ENCODE measurements at places on chromosomes 5 and 9.
A peak's percentile ranks its signal among the peaks of the same experiment; 100 is the strongest.

- peak; percentile 53 for DNase-seq
These were observed 12.8 kb upstream of the SLC25A51 start for GRCh38 chr9:37916471-37917312.

GRCh38 chr9:80932181-80932580, 757.2 kb downstream of the TLE1 start:
- no peak for DNase-seq

DNA sequence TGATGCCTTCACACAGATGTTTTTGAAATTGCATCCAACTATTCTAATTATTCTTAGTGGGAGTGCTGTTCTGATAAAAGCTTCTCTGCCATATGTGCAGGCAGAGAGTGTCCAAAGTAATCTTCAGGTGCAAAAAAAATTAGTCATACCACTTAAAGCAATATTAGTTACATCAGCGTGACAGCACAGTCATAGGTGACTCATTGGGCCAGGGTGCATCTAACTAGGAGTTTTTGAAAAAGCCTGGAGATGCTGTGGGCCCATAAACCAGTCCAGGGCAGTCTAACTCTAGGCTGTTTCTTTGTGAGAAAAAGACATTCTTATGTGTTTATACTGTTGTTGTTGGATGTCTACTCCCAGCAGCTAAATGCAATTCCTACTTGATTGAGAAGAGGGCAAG, 33.0 kb upstream of the C6 start:
- no peak for DNase-seq

GRCh38 chr5:69451941-69452647, 37.2 kb downstream of the MARVELD2 start:
- DNase-seq, result no peak

- DNase-seq, result no peak
These were observed 15.3 kb upstream of the KIF12 start for GRCh38 chr9:114114364-114114763.

DNA sequence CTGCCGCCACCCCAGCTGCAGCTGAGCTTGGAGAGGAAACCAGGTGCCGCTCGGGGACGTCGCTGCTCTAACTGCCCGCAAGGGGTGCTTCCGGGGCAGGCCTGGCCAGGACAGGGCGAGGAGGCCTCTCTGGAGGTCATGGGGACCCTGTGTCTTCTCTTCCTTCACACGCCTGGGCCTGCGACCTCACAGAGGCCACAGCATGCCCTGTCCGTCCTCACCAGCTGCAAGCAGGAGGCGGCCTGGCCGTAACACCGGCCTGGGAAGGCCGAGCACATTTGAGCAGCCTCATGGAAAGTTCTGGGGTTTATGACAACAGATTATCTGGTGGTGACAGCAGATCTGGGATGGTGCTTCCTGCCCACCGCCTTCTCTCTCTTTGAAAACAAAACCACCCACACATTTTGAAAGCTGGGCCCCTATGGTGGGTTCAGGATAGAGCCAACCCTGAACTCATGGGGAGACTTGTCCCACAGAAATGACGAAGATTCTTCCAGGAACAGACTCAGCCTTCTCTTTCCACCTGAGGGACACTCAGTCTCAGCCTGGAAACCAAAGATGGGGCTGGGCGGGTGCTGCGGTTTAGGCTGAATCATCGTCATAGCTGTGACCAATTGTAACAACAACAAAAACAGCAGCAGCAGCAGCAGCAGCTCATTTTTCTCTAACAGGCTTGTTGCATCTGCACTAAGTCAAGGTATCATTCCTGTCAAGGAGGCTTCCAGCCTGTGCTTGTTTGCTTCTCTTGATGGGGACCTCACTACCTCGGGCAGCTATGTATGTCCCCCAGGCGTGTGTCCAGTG, 99.6 kb upstream of the RAPGEF1 start:
- DNase-seq, result no peak

GRCh38 chr5:172877466-172878260, 43.6 kb downstream of the ERGIC1 start:
- no peak for DNase-seq

- no peak for DNase-seq
These were observed 179.8 kb downstream of the ROR2 start for GRCh38 chr9:91770229-91770628.

DNA sequence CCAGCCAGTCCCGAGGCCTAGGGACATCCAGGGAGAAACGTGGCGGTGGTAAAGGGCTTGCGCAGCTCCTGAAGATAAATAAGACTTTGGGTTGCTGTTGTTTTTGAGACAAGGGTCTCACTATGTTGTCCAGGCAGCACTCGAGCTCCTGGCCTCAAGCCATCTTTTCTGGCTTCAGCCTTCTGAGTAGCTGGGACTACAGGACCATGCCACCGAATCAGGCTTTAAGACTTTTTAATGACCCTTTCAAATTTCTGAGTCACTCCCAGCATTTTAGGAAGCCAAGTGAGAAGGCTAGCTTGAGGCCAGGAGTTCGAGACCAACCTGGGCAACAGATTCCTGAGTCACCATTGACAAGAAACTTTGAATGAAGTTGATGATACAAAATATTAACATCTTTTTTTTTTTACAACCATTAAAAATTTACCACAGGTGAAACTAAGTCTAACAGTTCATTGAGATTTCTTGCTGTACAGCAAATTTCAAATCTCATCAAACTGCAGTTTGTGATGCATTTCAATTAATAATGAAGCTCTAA, 817 bp upstream of the GNE start:
- no peak for DNase-seq

DNA sequence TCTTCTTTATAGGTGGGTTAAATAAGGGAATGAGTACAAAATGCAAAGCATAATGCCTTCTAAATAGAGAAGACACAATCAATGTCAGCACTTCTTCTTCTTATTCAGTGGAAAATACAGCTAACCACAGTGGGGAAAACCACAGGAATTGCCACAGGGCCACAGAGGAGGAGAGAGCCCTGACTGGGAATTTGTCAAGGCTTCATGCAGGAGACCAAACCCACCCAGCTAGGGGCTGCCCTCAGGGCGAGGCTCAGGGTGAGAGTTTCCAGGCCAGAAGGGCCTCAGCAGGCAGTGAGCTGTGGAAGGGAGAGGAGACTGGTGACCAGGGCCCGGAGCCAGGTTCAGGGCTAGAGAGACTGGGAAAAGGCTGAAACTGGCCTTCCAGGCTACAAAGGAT, 279.1 kb downstream of the MSX2 start:
- DNase-seq, result no peak

GRCh38 chr5:14107536-14107935, 35.6 kb upstream of the TRIO start:
- DNase-seq, result no peak

GRCh38 chr5:148446611-148447010, 62.9 kb downstream of the FBXO38 start:
- DNase-seq, result no peak

- DNase-seq, result no peak
These were observed 5.2 kb downstream of the FAT2 start for GRCh38 chr5:151585970-151586369.

- DNase-seq, result no peak
These were observed 840.4 kb upstream of the WWC1 start for GRCh38 chr5:167451076-167451475.

DNA sequence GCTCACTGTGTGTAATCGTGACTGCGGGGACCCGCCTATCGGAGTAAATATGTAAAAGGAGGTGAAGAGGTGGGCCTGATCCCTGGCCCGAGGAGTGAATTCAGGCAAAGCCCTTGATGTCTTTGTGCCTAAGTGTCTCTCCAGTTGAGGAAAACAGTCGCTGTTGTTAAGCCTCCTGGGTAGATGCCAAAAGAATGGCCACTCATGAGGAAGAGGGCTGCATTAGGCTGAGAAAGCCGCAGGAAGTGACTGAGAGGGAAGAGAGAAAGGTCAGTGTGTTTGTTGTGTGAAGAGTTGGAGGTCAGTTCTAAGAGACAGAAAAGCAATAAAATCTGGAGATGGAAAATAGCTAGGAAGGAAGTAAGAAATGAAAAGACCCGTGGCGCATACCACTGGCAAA, 35.8 kb upstream of the PIP5K1B start:
- DNase-seq, result no peak

DNA sequence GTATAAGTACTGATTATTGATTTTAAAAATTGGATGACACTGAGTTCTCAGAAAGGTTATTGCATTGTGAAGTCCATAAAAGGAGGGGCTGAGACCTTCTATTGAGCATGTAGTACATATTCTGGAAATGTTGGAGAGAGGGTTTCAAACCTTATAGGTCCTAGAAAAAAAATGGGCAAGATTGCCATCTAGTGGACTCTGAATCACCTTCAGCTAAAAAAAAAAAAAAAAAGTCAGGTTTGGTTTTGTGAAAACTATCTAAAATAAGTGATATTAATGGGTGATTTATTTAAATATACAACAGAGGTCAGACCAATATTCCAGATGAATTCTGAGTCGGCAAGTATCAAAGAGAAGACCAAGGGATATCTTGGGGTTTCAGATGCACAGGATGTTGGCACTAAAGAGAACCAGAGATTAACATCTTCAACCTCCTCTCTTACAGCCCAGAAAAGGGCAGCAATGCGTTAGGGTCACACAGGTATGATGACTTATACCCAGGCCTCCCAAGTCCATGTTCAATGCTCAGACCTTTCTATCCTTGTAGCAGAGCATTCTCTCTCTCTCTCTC, 109.8 kb upstream of the NMUR2 start:
- DNase-seq, result no peak

GRCh38 chr5:91187032-91187431, 196.1 kb downstream of the ARRDC3 start:
- DNase-seq, result no peak

- no peak for DNase-seq
These were observed 63.4 kb downstream of the ANGPTL2 start for GRCh38 chr9:127059030-127059429.

DNA sequence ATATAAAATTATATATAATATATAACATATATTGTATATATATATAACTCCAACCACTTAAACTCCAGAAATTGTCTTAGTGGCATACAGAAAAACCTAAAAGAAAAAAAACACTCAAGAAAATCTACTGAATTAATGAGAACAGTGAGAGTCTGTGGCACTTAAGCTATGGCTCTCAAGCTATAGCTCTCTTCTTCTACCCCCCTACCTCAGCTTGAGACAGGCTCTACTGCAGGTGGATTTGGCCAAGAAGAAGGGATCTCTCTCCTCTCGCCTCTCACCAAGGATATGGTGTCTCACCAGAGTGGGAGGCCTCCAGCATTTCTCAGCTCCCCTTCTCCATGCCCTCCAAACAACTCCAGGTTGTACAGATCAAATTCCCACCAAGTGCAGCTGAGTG, 64.5 kb upstream of the DAB2 start:
- no peak for DNase-seq

GRCh38 chr5:41263335-41263734, 50.0 kb upstream of the C6 start:
- DNase-seq, result no peak

DNA sequence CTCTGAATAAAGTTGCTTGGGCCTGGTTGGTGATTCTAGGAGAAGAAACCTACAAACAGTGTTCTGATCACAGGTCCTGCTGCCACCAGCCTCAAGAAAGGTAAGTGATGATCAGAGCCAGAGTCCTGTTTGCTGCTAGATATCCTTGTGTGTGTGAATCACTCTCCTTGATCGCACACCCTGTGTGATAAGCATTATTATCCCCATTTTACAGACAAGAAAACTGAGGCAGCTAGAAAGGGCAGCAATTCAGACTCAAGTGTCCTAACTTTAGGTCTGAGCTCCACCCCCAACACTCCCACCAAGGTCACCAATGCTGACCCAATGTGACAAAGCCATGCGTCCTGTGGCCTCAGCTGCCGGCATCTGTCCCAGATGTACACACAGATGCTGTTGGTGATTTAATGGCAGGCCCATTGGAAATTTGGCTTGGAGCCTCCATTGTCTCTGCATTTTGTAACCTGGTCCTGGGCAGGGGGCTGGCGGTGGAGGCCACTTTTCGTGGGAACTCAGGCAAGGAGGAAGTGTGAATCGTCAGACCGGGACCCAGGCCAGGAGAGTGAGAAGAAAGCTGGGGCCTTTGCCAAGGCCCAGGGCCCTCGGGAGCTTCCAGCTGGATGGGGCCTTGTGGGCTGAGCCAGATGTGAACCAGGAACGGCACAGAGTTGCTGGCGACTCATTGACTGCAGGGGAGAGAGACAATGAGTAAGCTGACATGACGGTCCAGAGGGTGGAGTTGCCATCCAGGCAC, 29.8 kb upstream of the GGTA1 start:
- DNase-seq, result peak; percentile 54

- no peak for DNase-seq
These were observed 9.6 kb downstream of the SLCO4C1 start for GRCh38 chr5:102286476-102286875.

- DNase-seq, result no peak
These were observed 71.3 kb downstream of the COL5A1 start for GRCh38 chr9:134712926-134713325.

GRCh38 chr9:100575765-100576386, 2.0 kb upstream of the CAVIN4 start:
- DNase-seq, result no peak

DNA sequence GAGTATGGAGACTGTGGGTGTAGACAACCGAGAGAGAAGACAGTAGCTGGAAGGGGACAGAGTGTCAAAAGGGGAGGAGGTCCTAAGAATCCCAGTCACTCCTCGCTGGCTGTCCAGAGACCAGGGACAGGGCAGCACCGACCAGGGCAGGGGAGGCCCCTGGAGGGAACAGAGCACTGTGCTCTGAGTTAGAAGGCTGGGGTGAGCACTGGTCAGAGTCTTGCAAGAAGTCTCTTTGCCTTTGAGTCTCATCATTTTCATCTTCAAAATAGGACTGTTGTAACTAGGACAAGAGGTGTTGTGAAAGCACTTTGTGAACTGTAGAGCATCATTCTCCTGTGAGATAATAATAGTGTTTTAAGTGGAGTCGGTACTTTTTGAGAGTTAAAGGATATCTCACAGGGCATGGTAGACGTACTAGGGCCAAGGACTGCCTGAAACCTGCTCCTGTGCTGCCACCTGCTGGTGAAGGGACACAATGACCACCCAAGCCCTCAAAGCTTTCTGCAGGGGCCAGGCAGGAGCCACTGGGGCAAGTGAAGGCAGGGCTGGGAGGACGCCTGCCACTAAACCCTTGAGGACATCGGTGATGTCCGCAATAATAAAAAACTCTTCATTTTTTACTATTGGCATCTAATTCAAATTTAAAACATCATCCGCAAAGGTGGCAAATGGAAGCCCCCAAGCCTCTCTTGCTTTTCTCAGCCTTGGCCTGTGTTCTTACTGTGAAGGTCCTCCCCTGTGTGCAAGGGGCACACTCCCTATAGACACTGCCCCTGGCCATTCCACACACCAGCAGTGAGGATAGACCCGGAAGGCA, 28.2 kb downstream of the SLC6A7 start:
- DNase-seq, result peak; percentile 85

- no peak for DNase-seq
These were observed 443.9 kb downstream of the ZNF608 start for GRCh38 chr5:124302533-124302932.

DNA sequence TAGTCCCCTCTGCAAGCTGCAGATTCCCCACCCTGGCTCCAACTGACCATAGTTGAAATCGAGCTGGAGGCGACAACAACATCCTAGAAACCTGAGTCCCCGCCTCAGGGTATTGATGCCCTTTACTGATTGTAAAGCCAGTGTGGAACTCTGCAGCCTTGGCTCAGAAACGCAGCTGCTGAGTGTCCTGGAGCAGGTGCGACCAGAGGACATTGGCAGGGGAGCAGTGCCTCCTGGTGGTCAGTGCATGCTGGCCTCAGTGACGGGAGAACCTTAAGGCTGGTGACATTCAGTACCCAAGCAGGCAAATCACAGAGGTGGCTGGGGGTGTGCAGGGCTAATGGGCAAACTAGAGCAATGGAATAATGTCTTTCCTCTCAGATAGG, 20.4 kb upstream of the ZNF354B start:
- DNase-seq, result no peak

- DNase-seq, result no peak
These were observed 1.7 kb downstream of the CANX start for GRCh38 chr5:179700401-179700918.

GRCh38 chr5:132064140-132064539, 3.7 kb downstream of the IL3 start:
- no peak for DNase-seq
